ENCODE measurements at places on chromosomes 3 and 15. TPM values are rescaled to one million over a fixed set of nuclear protein-coding genes. Genes with fewer than 3 reads are reported as not detected.

Gene HHLA2
- not detected for total RNA-seq

Gene HACL1
- total RNA-seq = 48.6 TPM

Gene SLC12A1
- total RNA-seq = not detected

DNA sequence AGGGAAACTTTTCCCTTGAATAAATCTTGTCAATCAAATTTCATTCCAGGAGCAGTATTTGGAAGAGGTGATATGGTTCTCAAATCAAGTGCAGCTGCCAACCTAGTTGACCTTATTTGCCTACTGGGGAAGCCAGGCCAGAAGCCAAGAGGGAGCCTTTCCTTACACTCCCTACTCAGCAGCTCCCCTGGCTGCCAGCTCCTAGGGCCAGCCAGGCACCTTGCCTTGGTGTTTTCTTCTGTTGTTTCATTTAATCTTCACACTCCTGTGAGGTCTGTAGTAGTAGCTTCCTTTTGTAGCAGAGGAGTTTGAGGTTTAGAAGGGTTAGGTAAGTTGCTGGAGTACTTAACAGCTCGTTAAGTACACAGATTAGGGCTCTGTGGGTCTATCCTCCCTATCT, 22.6 kb downstream of the MKRN2OS start:
- DNase-seq = no peak
- H3K4me1 ChIP-seq = no peaks in the 10 kb centered on the region
- no peaks in the 10 kb centered on the region for H3K27me3 ChIP-seq
- H3K27ac ChIP-seq = no peak overlapping the region
- H3K4me3 ChIP-seq = no peak overlapping the region

GRCh38 chr3:108281670-108282069, 14.7 kb upstream of the HHLA2 start:
- H3K36me3 ChIP-seq = no peaks in the 10 kb centered on the region
- no peak overlapping the region for H3K4me3 ChIP-seq
- no peaks in the 10 kb centered on the region for H3K27me3 ChIP-seq
- DNase-seq = no peak
- no peaks in the 10 kb centered on the region for H3K4me1 ChIP-seq

DNA sequence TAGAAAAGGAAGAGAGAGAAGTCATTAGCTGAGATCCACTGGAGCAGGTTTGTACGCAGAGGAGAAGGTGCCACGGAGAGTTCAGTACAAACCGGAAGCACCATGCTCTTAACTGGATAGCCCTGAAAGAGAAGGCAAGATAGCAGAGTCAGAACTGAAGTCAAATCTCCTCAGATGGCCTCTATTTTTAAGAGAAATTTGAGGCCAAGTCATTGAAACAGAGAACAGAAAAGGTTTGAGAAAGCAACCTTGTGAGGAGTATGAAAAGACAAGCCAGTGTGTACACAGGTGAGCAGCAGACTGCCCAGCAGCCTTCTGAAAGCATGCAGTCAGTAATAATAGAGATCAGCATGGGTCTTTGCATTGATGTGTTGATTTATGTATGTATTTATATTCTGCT, 66.1 kb upstream of the SPRED1 start:
- H3K4me3 ChIP-seq = no peak overlapping the region
- H3K36me3 ChIP-seq = no peaks in the 10 kb centered on the region
- H3K4me1 ChIP-seq = peaks cover 24% of the 10 kb centered on the region

DNA sequence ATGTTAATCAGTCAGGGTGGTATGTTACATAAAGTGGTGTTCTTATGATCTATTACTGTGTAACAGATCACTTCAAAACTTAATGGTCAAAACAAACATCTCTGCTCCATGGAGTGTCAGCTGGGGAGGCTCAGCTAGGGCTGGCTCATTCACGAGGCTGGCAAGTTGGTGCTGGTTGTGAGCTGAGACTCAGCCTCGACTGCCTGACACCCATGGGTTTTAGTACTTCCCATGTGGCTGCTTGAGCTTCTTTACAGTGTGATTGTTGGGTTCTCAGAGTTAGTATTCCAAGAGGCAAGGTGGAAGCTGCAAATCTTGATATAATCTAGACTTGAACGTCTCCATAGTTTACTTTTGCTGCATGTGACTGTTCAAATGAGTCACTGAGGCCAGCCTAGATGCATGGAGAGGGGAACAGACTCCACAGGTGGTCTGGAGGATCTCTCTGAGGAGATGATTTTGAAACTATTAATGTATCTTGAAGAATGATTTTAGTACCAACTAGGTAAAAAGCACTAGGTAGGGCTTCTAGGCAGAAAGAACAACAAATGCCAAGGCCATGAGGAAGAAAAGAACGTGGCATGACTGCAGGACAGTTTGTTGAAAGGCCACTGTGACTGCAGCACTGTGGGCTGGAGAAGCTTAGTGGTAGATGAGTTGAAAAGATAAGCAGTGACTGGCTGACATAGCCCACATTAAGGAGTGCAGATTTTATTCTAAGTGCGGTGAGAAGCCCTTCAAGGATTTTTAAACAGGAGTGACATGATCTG, 281.1 kb upstream of the PROK2 start:
- DNase-seq = no peak
- no peaks in the 10 kb centered on the region for H3K36me3 ChIP-seq
- no peak overlapping the region for H3K4me3 ChIP-seq
- H3K27ac ChIP-seq = no peak overlapping the region
- no peaks in the 10 kb centered on the region for H3K27me3 ChIP-seq
- H3K4me1 ChIP-seq = no peaks in the 10 kb centered on the region

- no peak for DNase-seq
- no peaks in the 10 kb centered on the region for H3K27me3 ChIP-seq
- H3K27ac ChIP-seq = no peak overlapping the region
- no peaks in the 10 kb centered on the region for H3K4me1 ChIP-seq
These were observed 83.3 kb downstream of the FGF7 start for GRCh38 chr15:49506341-49506740.

DNA sequence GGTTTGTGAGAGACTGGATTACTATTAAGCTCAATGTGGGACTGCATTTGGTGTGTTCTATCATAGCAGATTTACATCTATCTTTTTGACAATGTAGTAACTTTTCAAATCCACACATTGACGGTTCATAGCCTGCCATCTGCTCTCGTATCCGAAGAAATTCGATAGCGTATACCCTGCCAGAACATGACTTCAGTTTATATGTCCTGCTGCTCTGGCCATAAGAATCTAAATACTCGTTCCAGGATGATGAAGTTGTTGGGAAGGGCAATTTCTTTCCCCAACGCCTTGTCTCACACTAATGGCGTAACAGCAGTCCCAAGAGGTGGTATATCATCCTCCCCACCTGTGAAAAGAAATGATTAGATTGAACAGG, 180.0 kb downstream of the LSAMP start:
- no peak overlapping the region for H3K27ac ChIP-seq
- no peak for DNase-seq
- H3K4me3 ChIP-seq = no peak overlapping the region
- H3K27me3 ChIP-seq = no peaks in the 10 kb centered on the region
- H3K36me3 ChIP-seq = no peaks in the 10 kb centered on the region

DNA sequence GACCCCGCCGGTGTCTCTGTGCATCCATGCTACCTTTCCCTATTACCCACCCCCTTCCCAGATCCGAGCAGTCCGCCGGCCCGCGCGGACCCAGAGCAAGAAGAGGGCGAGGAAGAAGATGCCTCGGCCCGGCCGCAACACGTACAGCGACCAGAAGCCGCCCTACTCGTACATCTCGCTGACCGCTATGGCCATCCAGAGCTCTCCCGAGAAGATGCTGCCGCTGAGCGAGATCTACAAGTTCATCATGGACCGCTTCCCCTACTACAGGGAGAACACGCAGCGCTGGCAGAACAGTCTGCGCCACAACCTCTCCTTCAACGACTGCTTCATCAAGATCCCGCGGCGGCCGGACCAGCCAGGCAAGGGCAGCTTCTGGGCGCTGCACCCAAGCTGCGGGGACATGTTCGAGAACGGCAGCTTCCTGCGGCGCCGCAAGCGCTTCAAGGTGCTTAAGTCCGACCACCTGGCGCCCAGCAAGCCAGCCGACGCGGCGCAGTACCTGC, 788 bp downstream of the FOXB1 start:
- peaks cover 57% of the 10 kb centered on the region for H3K4me1 ChIP-seq
- peak; percentile 75 for DNase-seq
- no peak overlapping the region for H3K27ac ChIP-seq
- H3K36me3 ChIP-seq = no peaks in the 10 kb centered on the region
- H3K4me3 ChIP-seq = peak overlapping the region; percentile 69

DNA sequence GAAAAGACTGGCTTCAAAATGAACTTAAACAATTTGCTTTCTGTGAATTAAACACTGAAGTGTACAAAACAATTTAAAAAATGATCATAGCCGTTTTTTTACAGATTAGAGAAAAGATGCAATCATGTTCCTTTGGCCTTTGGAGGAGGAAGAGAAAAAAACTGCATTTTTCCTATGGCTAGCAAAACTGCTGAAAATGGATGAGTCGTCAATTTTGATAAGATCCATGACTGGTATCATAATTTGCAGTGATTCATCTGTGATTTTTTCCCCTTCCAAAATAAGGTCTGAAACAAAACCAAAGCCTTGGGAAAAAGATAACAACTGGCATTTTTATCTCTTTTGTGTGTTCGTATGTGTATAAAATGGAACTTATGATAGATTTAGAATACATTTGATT, 255.6 kb upstream of the SATB1 start:
- no peak for DNase-seq
- H3K4me1 ChIP-seq = no peaks in the 10 kb centered on the region
- no peaks in the 10 kb centered on the region for H3K27me3 ChIP-seq
- H3K4me3 ChIP-seq = no peak overlapping the region
- no peak overlapping the region for H3K27ac ChIP-seq

DNA sequence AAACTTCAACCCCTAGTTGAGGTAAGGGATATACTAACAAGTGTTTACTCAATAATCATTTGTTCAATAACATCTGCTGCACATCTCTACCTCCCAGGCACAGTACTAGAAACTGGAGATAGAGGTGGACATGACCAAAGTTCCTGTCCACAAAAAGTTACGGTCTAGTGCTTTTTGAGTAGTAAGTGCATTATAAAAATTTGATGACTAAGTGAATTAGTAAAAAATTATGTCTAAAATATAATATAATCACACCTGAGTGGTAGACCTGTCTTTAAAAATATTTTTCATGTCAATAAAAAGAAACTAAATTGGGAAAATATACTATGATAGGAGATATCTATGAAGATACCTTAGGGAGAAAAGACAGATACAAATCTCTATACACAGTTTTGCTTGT, 121.5 kb upstream of the FHIT start:
- H3K27me3 ChIP-seq = no peaks in the 10 kb centered on the region
- H3K4me1 ChIP-seq = no peaks in the 10 kb centered on the region
- no peaks in the 10 kb centered on the region for H3K36me3 ChIP-seq
- no peak overlapping the region for H3K4me3 ChIP-seq
- no peak for DNase-seq

- H3K27ac ChIP-seq = no peak overlapping the region
- H3K27me3 ChIP-seq = peaks cover 15% of the 10 kb centered on the region
- peaks cover 5% of the 10 kb centered on the region for H3K4me1 ChIP-seq
- peak; percentile 81 for DNase-seq
These were observed 13.2 kb upstream of the ADPGK start for GRCh38 chr15:72796515-72797337.

All from neural progenitor cell (in vitro differentiated cells).